ENCODE measurements at places on chromosomes 2 and 18.
A peak's percentile ranks its signal among the peaks of the same experiment; 100 is the strongest.

DNA sequence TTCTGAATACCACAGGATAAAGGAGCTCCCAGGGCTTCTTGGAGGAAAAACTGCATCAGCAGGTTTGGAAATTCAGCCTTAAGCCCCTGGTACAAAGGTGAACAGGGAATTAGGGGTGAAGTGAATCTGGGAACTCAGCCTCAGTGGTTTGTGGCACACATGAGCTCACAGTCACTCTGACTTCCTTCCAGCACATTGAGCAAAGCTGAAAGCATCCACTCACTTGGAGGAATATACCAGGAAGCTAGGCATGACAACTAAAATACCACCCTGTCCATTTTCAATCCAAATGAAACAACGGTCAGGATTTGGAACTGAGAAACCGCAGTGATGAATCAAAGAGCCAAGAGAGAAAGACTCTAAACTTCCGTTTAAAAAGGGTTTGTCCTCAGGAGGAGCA lies 216.1 kb downstream of the ICOS start:
- DNase-seq, result no peak

- peak; percentile 33 for DNase-seq
These were observed 238.5 kb upstream of the ERBB4 start for GRCh38 chr2:212777020-212777491.

GRCh38 chr2:187271825-187272224 lies 176.2 kb downstream of the CALCRL start:
- no peak for DNase-seq

DNA sequence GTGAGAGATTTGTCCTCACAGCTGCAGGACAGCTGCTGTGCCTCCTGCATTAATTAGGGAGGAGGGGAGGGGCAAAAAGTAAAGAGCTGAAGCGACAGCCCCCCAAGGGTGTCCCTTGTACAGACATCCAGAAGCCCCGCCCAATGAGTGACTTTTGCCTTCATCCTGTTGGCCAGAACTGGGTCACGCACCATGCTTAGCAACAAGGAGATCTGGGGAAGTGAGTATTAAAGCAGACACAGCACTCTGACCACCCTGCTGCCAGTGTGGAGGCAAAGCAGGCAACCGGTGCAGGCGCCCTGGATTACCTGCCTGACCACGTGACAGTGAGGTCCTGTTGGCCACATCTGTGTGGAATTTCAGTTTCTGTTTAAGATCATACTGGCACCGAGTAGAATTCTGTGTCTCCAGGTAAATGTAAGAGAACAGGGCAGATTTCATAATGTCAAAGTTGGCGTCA lies 21.5 kb upstream of the BIN1 start:
- DNase-seq, result no peak

DNA sequence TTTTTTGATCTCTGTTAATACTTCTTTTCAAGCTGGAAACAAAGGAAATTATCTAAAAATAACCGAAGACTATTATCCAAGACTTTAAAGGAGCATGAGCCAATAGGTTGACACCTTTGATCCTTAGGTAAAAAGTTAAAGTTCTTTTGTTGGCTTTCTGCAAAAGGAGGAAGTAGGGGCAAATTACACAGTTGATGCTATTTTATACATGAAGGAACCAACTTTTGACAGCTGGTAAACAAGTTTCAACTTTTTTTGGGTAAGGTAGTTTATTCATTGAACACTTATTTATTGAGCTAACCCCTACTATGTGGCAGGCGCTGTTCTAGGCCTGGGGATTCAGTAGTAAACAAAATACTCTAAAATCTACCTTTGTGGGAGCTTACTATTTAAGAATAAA lies 66.6 kb upstream of the ZEB2 start:
- no peak for DNase-seq

DNA sequence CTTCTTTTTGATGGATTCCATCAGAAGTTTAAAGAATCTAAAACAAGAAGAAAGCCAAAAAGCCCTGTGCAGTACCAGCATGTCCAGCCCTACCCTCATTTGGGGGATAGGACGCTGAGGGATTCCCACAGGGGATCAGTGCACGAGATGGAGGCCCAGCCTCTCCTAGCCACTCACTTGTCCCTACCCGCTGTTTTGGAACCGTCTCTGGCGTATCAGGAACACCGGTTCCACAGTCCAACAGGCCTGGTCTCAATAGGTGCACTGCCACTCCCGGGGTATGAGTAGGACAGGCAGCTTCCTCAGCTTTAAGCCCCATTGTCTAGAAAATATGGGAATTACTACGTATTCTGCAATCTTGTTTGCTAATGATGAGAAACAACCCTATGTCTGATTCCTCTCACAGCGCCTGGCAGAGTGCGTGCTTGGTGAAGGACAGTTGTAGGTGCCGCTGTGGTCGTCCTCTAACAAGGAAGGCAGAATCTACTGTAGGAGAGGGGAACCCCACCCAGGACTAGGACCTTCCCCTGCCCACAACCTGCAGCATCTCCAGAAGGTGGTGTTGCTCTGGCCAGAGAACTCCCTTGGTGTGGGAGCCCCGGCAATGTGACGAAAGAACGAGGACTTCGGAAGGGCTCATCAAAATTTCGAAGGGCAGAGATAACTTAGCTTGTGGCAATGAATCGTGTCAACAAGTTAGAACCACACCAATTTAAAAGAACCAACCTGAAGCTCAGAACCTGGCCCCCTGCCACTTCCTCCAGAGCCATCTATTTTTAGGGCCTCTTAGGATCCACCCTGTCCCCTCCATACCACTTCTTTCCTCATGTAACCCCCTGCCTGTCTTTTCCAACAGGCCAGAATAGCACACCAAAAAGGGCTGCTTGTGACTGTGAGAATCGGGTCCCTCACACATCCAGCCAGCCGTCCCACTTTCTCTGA lies 71.7 kb downstream of the POLR1A start:
- DNase-seq, result no peak

GRCh38 chr2:177641331-177641730 lies 248.8 kb downstream of the AGPS start:
- no peak for DNase-seq

DNA sequence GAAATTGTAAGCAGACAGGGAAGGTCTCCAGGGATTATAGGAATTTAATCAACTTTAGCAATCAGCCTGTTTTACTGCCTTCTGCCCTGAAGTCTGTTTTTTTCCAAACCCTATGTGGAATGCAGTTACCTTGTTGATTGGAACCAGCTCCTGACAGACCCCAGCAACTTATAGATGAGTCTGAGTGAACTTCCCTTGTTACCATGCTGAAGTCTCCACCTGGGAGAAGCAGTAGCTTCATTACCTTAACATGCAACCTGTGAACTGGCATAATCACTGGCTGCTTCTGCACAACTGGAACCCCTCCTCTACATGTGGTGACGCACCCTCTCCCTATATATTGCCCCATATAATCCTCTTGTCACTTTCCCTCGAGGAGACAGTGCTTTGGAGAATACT lies 226.3 kb upstream of the SPOPL start:
- DNase-seq, result no peak

DNA sequence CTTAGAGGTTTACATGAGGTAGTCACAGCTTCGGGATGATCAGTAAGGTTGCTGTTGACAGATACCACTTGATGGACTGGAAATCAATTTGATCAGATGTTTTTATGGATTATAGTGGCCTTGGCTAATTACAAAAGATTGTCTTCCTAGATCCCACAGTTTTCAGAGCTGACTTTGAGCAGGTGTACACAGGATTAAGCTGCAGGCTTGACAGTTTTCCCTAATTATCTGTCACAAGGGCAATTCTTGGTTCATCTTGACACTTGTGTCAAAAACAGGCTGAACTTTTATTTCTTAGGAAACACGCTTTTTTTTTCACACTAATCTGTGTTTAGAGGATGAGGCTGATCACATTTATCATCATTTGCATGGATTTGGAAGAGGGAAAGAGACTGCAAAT lies 824.0 kb upstream of the PIK3C3 start:
- DNase-seq, result no peak

DNA sequence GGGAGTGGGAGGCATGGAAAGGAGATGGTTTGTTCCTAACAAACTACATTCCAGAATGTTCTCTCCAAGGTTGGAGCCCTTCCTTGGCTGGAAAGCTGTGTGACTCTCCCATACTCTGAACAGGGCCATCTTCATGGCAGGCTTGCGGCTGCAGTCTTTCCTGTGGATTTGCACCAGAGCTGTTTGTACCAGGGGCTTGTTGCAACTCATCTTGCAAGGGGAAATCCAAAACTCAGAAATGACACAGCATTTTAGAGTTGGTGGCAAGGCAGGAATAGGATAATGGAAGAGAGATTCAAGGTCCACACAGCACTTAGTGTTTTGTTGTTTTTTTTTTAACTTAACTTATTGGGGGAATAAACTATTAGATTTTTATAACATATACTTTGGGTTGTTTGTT lies 73.7 kb upstream of the ZNF516 start:
- no peak for DNase-seq

DNA sequence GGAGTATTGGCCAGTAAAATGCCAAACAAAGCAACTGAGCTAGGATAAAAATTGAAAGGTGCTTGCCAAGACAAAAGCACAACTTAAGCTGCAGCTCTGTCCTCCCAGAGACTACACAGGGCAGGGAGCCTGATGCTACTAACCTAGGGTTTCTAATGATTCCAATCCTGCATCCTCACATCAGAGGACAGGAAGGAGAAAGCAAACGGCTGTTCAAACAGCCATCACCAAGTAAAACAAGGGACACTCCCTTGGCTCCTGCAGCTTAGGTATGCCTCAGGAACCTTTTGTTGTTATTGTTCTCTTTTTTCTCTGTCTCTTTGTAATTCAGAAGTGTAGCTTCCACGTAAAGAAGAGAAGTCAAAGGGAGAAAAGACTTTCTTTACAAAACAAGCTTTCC lies 99.5 kb downstream of the TCF4 start:
- DNase-seq, result no peak

DNA sequence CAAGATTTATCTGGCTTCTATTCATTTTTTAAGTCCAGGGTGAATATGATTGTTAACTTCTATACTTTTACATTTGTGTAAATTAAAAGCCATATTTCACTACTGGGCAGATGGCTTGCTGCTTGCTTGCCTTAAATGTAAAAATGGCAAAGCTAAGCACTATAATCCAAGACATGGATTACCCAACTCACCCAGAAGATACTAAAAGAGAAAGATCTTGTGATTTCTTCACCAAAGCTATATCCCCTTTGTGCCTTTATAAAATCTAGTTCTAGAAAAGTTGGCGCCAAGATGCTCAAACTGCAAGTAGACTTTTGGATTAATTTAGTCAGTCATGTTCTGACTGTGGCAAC lies 48.7 kb upstream of the PKDCC start:
- DNase-seq, result no peak

- DNase-seq, result no peak
These were observed 162.2 kb downstream of the BABAM2 start for GRCh38 chr2:28052691-28053090.

GRCh38 chr2:29894822-29895614 lies 26.4 kb downstream of the ALK start:
- DNase-seq, result no peak

GRCh38 chr2:143937723-143938350 lies 582.1 kb downstream of the ZEB2 start:
- no peak for DNase-seq

GRCh38 chr2:119397196-119397595 lies 30.4 kb downstream of the DBI start:
- DNase-seq, result no peak

DNA sequence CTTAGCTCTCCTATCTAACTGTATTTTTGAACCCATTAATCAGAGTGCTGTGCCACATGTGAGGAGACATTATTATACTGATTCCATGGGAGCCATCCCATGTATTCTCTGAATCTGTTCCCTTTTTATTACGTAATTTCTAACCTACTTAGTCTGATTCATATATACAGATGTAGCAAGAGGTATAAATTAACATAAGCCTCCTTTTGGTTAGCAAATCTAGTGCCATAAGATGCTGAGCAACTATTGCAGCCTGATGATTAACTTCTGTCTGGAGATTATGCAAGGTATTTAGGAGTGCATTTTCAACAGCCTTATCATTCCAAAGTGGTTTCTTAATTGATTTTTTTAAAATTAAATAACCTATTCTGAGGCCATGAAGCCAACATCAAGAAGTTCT lies 114.1 kb upstream of the MSH2 start:
- no peak for DNase-seq

DNA sequence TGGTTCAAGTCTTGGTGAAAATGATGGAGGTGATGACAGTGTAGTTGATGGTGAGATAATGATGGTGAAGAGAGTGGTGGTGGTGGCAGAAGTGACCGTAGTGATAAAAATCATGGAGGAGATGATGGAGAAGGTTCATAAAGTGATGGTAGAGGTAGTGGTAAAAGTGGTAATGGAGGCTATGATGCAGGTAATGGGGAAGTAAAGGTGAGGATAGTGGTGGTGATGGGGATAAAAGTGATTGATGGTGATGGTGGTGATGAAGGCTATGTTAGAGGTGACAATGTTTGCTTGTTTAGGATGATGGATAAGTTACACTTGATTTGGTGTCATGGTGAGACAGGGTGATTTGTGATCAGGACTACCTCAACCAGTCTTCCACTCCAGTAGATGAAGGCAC lies 268.9 kb downstream of the DYSF start:
- DNase-seq, result no peak

DNA sequence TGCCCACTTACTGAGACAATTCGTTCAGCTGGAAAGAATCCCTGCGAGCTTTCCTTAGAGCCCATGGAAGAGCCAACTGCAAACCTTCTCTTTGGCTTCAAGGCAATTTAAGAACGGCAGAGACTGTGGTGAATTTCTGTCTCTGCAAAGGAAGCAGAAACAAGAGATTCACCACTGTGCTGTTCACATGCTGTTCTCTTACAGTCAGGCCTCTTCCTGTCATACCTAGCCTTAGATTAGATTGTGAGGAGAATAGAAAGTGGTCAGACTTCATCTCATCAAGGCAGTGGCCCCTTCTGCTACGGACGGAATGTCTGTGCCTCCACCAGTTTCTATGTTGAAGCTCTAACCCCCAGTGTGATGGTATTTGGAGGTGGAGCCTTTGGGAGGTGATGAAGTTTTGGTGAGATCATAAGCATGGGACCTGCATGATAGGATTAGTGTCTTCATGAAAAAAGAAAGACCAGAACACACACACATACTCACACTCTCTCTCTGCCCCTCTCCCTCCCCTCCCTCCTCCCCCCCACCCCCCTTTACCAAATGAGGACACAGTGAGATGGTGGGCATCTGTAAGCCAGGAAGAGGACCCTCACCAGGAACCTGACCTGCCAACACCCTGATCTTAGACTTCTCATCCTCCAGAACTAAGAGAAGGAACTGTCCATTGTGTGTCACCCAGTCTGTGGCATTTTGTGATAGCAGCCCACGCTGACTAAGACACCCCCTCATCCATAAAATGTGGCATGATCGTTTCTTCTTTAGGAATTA lies 45.6 kb upstream of the NRP2 start:
- no peak for DNase-seq

GRCh38 chr18:40314199-40314598 lies 1640.8 kb upstream of the PIK3C3 start:
- no peak for DNase-seq
